ENCODE measurements at places on chromosomes 7 and 10.

DNA sequence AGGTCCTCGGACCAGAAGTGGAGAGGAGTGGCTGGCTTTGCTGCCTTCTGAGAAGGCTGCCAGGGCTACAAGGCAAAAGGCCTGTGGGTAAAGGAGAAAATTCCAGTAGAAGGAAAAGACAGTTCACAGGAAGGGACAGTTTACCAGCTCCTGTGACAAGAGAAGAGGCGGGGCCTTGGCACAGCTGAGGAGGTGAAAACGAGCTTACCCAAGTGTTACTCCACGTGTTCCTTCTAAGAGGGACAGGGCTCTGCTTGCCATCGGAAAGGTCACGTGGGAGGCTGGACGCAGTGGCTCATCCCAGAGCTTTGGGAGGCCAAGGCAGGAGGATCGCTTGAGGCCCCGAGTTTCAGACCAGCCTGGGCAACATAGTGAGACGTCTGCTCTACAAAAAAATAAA is 129.4 kb upstream of the ZNF746 start:
- no peak for DNase-seq

DNA sequence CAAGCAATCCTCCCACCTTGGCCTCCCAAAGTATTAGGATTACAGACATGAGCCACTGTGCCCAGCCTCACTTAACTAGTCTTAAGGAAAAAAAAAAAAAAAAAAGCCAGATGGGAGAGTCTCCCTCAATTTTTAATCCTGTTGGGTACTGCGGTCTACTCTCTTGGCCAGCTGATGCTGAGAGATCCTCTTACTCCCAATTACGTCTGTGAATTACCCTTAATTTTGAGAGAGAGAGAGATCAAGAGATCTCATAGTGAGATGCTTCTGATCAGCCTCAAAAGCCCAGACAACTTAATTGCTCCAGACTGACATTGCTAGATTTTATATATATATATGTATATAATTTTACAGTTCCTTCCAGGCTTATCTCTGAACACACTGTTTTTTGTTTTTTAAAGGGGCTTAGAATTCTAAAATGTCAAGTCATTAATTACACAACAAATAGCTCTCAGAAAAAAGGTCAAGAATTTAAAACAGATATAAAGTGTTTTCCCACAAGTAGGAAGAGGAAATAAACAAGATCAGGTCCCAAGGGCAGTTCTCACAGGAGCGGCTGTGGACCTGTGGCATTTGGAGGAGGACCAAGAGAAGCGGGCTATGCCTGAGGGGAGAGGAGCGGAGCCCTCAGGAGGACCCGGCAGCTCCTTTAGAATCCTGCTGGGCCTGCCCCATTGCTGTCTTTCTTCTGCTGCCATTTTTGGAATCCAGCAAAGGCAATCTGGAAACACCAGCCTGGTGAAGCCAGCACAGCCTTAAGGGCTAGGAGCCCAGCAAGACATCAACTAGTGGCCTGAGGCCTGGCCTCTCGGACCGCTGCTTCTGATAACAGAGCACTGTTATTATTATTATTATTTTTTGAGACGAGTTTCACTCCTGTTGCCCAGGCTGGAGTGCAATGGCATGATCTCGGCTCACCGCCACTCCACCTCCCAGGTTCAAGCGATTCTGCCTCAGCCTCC is 30.1 kb downstream of the DENND2A start:
- no peak for DNase-seq

DNA sequence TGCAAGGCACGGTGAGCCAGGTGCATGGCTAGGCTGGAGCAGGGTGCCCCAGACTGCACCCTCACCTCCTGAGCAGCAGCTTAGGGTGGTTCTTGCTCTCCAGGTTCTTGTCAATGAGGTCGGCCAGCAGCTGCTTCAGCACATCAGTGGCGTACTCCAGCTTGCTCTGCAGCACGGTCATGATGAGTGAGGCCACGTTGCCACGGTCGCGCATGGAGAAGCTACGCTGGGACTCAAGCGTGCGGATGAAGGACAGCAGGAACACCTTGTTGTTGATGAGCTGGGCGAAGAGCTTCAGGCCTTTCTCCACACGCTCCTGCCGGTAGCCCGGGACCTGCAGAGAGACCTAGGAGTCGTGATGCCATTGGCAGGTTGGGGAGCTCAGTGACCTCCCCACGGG is 408.0 kb downstream of the PLXNA4 start:
- no peak for DNase-seq

- no peak for DNase-seq
Observed at GRCh38 chr7:95977994-95978393, 205.6 kb downstream of the DYNC1I1 start.

DNA sequence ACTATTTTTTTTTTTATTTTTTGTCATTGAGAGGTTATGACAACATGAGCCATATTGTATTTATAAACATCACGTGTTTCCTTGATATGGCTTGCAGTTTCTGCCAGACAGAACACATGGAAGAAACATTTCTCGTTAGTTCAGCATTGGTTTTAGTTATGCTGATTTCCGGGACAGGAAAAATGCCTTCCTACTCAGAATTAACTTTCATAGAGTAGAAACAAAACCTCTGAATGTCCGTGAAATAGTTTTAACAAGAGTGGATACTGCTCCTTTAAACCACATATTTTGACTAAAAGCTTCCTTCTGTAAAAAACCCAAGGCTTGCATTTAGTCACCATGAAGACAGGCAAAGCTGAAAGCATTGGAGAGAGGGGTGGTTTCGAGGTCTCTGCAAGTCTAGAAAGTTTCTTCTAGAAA is 240.4 kb downstream of the KIAA1217 start:
- no peak for DNase-seq

GRCh38 chr7:118075936-118076335 is 108.0 kb upstream of the LSM8 start:
- DNase-seq: no peak

DNA sequence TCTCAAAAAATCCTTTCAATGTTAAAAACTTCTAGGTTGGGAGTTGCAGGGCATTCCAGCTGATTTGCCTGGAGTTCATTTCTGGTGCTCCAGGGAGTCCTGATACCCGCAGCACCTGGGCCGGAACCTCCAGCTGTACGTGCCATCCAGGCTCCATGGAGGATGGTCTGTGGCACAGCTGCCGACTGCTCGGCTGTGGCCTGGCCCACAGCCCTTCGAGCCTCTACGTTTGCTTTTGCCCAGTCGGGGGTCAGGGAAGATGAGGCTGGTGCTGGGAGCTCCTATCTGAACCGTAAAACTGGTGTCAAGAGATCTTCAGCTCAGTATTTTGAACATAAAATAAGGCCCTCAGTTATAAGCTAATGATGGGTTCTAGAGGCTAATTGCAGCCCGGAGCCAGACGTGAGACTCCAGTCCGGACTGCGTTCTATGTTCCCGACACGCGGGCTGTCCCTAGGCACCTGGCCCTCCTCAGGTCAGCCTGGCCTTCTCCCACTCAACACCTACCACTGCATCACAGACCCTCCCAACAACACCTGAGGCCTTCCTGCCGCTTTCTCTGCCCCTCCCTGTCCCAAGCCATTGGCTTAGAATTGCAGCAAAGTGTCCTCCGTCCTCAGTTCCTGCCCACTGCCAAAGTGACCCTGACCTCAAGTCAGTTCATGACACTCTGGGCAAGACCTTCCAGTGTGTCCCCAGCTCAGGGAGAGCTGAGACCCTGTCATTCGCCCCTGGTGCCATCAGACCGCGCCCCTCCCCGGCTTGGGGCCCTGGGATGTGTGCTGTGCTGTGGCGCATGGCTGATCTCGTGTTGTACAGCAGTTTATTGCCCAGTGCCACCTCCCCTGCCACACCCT is 64.2 kb upstream of the DNAJB6 start:
- no peak for DNase-seq

Measured in coronary artery (tissue), 2 donors.